ENCODE measurements at places on chromosomes 16 and 17. TPM values are rescaled to one million over a fixed set of nuclear protein-coding genes. Genes with fewer than 3 reads are reported as not detected.

The SLC38A7 gene
- 19.0 TPM for polyA plus RNA-seq

The CIITA gene
- polyA plus RNA-seq: 15.6 TPM

The SP6 gene
- polyA plus RNA-seq: not detected

The CBX2 gene
- 0.95 TPM for polyA plus RNA-seq

The TRPV3 gene
- polyA plus RNA-seq: not detected

The SLC12A4 gene
- 7.7 TPM for polyA plus RNA-seq

The MYADML2 gene
- polyA plus RNA-seq: not detected

The UTP18 gene
- polyA plus RNA-seq: 31.9 TPM

The C17orf50 gene
- polyA plus RNA-seq: not detected

The KRT39 gene
- not detected for polyA plus RNA-seq

The HOXB7 gene
- not detected for polyA plus RNA-seq

The POLR2C gene
- polyA plus RNA-seq: 56.9 TPM

The EME1 gene
- 0.66 TPM for polyA plus RNA-seq

The ACAP1 gene
- 68.5 TPM for polyA plus RNA-seq

The IL17C gene
- polyA plus RNA-seq: 0.17 TPM

The CES1 gene
- polyA plus RNA-seq: 190 TPM

The ICAM2 gene
- 174 TPM for polyA plus RNA-seq

The SEZ6L2 gene
- not detected for polyA plus RNA-seq

The P2RX5 gene
- 3.4 TPM for polyA plus RNA-seq

The SOST gene
- not detected for polyA plus RNA-seq

The PERCC1 gene
- polyA plus RNA-seq: not detected
